ENCODE measurements at places on chromosomes 16 and 17. TPM values are rescaled to one million over a fixed set of nuclear protein-coding genes. Genes with fewer than 3 reads are reported as not detected.

The HIGD1B gene
- not detected for total RNA-seq

The SDR42E2 gene
- total RNA-seq, result 0.10 TPM

- no peak for DNase-seq
Measured at GRCh38 chr17:42848093-42848492, 2.9 kb upstream of the AOC3 start.

DNA sequence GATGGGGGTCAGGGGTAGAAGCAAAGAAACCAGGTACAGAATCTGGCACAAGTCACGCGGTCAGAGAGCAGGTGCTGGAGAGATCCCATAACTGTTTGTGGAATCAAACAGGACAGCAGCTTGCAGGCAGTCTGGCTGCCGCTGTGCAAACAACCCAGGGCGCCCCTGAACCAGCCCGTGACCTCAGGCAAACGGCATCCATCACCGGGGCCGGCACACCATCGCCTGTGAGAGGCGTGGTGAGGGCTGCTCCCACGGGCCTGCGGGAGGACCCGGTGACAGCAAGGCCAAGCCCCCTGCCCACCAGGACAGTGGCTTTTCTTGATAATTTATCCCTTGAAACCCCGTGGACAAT is 47.9 kb downstream of the CBFA2T3 start:
- DNase-seq, result no peak

Measured in endothelial cell (in vitro differentiated cells).